ENCODE measurements at places on chromosomes 3 and 15.

GRCh38 chr15:32818758-32819447 is 101.1 kb downstream of the GREM1 start:
- no peak for DNase-seq

GRCh38 chr3:128745742-128746141 is 19.8 kb downstream of the RAB7A start:
- no peak for DNase-seq

- no peak for DNase-seq
Measured at GRCh38 chr3:110066206-110066605, 728.9 kb upstream of the DPPA4 start.

DNA sequence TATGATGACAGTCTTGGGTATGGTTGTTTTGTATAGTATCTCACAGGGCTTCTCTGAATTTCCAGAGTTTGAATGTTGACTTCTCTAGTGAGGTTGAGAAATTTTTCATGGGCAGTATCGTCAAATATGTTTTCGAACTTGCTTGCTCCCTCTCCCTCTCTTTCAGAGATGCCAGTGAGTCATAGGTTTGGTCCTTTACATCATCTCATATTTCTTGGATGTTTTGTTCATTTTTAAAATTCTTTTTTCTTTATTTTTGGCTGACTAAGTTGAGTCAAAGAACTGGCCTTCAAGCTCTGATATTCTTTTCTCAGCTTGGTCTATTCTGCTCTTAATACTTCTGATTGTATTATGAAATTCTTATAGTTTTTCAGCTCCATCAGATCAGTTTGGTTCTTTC is 282.3 kb upstream of the NECTIN3 start:
- no peak for DNase-seq

DNA sequence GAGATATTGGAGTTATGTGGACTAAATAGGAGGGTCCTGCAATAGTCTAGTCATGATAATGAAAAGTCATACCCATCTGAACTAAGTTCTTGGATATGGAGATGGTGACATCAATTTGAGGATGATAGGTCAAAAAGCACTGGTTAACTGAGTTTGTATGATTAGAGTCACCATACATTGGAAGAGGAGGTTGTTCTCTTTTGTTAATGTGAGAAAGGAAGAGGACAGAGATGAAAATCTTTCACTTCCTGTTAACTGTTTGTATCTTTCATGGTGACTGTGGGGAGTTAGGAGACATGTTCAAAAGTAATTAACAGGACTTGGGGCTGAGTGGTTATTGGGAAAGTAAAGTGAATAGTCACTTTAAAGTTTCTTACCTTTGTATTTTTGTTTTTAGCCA is 11.1 kb downstream of the TMEM62 start:
- no peak for DNase-seq

DNA sequence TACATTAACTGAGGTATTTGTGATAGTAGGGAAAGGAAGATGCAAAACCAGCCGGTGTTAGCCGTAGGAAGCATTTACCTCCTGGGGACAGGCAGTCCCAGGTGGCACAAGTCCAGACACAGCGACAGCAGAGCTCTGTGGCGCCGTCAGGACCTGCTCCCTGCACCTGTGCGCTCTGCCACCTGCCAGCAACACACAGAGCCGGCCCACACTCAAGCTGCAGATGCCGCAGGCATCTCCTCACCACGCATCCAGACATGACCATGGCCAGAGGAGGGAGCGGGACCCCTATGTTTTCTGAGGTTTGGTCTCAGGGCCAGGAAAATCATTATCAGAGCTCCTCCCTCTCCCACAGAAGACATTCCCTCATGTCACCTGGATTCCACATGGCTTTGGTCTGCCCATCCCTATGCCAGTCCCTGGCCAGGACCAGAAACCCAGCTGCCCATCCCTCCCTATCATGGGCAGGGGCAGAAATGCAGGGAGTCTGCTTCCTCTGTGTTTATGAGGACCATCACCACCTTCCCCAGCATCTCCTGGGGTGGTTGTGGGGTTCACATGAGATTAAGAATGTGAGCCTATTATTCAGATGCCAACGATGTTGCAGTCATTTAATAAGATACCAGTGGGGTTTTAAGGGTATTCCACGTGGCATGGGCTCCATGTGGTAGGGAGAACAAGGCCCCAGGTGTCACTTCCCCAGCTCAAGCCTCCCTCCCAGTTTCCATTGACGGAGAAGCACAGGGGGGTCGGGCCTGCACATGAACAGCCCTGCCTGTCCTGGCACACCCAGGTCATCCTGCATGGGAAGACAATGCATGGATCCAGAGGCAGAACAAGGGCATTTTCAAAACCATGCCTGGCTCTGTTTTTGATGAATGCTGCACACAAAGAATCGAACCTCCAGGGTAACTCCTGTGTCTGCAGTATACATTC is 251.1 kb downstream of the OCA2 start:
- no peak for DNase-seq

- no peak for DNase-seq
Measured at GRCh38 chr15:59180945-59181600, 25.6 kb upstream of the LDHAL6B start.
